ENCODE measurements at places on chromosomes 3 and 15.

- no peak for DNase-seq
Observed at GRCh38 chr15:38589502-38589901, 24.9 kb upstream of the RASGRP1 start.

- no peak for DNase-seq
Observed at GRCh38 chr3:183491923-183492848, 63.3 kb downstream of the KLHL6 start.

DNA sequence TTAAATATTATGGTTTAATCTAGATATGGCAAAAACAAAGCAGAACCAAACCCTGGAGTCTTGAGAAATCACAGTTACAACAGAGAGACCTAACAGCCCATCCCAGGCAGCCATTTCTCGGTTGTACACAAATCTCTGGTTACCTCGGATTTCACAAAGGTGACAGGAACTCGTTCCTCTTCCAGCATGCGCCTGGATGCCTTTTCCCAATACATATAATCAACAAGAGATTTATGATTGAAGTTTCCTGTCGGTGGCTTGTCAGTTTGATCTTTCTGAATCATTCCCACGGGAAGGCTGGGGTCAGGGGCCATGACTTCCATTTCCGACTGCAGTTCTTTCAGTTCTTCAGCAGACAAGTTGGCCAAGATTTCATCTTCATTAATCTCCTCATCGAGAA, 445 bp downstream of the LMOD3 start:
- no peak for DNase-seq

DNA sequence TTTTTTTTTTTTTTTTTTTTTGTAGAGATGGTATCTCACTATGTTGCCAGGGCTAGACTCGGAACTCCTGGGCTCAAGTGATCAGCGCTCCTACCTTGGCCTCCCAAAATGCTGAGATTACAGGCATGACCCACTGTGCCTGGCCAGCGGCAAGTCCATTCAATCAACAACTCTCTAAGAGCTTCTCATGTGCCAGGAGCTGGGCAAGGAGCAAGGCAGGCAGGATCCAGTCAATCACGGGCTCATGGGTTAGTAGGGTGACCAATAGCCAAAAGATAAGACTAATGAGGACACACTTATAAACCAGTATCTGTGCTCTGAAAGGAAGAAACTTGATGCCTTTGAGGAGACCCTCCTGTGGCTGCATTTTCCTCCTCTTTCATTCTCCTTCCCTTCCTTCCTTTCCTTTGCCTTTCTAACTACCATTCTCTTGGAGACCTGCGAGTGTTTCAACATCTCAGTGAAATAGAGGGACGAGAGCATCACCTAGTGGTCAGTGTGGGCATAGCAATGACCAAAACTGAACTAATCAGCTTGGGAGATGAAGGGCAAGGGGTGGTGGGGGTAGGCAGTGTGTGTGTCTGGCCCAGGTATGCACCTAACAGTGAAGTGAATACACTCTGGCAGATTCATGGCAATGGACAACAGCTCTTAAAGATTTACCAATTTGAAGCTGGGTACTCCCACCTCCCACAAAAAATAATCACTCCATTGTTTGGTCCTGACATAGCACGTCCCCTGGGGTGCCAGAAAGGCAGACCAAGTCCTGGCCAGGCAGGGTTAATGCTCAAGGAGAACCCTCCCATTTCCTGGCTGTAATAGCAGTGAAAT, 6.3 kb downstream of the RPP25 start:
- peak; percentile 67 for DNase-seq

DNA sequence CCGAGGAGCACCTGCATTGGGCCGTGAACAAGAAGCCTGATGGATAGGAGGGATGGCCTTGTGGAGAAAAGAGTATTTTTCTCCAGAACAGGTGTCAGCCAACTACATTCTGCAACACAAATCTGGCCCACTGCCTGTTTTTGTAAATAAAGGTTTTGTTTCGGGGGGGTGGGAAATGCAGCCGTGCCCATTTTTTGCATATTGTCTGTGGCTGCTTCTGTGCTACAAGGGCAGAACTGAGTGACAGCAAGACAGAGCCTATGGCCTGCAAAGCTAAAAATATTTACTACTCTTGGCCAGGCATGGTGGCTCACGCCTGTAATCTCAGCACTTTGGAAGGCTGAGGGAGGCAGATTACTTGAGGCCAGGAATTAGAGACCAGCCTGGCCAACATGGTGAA, 95.9 kb upstream of the AKAP13 start:
- DNase-seq = no peak

DNA sequence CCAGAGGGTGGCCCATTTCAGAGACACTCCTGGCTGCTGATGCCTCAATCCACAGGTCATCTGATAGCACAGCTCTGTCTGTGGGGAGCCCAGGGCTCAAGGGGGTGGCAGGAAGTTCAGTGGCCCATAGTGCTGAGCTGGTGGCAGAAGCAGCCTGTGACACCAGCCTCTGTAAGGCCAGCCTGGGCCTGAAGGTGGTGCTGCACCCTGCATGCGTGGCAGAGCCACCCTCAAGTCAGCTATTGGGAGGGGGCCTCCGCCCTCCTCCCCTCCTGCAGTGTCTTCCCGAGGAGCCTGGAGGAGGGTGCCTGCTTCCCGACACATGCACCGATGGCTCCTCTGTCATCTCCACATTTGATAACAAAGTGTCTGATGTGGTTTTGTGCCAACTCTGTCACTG, 3.0 kb downstream of the PLA1A start:
- DNase-seq = no peak

DNA sequence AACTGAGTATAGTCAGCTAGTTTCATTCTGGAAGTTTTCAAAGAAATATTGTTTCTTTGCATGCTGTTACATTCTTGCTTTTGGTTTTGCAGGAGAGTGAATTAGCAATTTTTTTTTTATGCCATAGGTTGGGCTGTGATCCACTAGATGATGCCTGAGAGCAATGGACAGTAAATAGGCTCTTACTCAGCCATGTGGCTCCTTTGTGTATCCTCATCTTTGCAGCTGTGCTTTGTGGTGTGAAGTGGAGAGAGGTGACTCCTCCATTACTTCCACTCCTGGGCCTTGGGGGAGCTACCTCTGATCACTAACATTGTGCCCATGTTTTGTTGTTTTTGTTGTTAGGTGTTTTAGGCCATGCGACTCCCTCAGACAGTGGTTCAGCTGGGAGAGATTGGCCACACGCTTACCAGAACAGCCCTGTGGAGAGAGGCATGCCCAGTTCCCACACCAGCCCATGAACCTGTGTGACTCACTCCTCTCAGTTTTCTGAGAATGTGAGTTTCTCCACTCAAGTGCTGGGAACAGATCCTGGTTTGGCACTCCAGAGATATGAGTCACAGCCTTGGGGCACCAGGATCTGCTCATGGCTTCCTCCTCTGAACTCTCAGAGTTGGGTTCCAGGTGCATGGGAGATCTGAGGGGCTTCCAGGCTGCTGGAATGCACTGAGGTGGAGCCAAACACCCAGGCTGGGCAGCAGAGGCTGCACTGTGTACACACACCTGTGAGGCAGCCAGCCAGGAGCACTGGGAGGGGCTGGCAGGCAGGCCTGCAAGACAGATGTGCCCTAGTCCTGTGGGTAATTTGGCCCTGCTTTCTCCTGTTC, 785.3 kb downstream of the ROBO2 start:
- no peak for DNase-seq

DNA sequence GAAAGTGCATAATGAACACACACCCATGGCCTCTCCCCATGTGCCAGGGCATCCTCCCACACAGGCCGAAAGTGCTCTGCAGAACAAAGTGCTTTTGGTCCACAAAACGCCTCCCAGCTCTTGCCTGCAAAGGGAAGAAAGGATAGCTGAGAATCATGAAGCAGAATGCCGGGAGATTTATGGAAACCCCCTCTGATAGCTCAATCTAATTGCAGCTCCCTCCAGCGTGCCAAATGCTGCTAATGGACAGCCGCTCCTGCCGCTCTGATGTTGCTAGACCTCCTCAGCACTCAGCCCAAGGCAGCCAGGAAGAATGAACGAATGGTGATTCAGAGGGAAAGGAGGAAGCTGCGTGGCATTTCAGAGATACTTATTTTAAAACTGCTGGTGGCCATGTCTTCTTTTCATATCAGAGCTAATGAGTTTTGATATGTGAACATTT, 145.3 kb downstream of the TJP1 start:
- no peak for DNase-seq

DNA sequence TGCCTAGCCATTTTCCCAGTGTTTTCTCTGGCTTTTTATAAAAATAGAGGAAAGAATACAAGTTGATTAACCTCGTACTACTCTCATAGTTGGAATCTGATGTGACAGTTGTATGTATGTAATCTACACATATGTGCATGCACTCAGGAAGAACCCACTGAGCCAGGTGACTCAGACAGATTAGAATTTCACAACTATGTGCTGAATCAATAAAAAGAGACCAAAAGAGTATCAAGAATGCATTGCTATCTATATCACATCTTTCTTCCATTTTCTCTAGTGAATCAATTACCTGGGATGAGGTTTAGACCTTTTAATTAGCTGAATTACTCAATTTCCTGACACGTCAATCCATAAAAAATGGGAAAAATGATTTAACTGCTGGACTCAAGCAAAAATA, 319.3 kb upstream of the ATP10A start:
- DNase-seq = no peak

DNA sequence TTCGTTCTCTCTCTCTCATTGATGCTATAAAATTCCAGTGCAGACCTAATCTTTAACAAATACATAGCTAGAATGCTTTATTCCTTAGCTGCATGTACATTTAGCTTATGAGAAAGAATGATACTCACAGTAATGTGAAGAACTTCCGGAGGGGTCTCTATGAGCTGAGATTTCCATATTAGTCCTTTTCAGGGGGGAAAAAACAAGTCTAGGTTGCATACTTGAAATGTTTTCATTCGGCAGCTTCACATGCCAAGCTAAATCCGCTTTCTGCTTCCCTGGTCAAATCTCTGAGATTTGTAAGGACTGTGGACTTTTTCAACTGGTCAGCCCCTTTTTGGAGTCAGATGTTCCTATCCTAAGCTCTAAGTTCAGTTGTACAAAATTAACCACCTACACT, 111.5 kb upstream of the COL8A1 start:
- DNase-seq = no peak

- no peak for DNase-seq
Observed at GRCh38 chr3:57233799-57234198, 6.3 kb downstream of the APPL1 start.

GRCh38 chr3:188269040-188269439, 115.1 kb downstream of the LPP start:
- DNase-seq = no peak

DNA sequence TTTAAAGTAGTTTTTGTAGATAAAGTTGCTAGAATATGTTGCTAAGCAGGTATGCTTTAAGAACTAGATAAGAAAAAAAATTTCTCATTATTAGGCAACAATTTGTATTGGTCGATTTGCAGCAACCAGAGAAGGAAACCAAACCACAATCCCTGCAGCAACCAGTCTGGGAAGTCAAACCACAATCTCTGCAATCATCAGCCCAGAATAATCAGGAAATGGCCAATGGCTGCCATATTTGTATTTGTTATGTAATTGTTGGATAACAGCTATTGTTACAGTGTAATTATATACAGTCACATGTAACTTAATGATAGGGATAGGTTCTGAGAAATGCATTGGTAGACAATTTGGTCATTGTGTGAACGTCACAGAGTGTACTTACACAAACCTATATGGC, 23.6 kb downstream of the STXBP5L start:
- DNase-seq = no peak

DNA sequence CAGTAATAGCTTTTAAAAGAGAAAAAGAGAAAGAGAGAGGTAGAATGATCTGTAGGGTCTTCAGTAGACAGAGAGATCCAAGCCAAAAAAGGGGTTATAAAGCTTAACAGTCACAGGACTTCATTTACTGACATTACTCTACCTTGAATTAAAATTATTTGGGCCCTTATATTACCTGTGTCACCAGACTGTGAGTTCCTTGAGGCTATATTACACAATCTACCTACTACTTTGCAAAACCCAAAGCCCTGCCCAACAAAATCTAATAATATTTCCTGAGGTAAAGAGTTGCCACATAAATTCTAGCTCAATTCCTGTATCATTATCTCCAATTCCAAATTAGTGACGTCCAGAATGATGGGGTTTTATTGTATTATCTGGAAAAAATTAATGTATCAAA, 1.9 kb downstream of the UBR1 start:
- DNase-seq = no peak

GRCh38 chr3:10350324-10350985, 29.5 kb upstream of the SEC13 start:
- DNase-seq = no peak

DNA sequence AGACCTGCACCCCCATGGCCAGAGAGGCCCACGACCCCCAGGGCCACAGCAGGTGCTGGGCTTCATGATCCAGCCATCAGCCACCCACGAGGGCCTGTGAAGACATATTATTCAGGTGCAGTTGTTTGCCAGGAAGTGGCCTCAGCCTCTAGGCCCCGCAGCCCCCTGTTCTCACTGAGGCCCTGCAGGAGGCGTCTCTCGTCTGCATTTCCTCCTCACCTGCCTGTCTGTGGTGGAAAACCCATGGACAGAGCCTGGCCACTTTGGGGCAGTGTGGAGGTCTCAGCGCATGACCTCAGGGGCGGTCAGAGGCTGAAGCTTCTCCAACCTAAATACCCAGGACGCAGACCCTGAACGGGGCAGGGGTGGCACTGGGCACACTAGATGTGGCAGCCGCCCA, 18.6 kb downstream of the UROC1 start:
- DNase-seq = no peak

DNA sequence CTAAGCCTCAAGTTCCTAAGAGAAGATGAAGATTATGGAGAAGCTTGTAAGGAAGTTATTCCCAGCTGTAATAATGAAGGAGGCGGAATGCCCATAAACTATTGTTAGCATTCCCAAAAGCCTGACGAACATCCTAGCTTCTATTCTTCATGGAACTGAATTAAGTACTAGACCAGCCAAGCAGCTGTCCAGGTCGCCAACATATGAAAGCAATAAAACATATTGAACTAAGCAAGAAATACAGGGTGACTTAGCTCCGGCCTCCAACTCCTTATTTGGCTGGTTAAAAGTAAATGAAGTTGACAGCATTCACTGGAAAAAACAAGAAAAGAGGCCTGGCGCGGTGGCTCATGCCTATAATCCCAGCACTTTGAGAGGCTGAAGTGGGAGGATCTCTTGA, 174.0 kb upstream of the TPM1 start:
- DNase-seq = no peak

- no peak for DNase-seq
Observed at GRCh38 chr15:68910816-68911215, 19.5 kb upstream of the SPESP1 start.

GRCh38 chr3:59996056-59996455, 946.2 kb upstream of the CFAP20DC start:
- no peak for DNase-seq

DNA sequence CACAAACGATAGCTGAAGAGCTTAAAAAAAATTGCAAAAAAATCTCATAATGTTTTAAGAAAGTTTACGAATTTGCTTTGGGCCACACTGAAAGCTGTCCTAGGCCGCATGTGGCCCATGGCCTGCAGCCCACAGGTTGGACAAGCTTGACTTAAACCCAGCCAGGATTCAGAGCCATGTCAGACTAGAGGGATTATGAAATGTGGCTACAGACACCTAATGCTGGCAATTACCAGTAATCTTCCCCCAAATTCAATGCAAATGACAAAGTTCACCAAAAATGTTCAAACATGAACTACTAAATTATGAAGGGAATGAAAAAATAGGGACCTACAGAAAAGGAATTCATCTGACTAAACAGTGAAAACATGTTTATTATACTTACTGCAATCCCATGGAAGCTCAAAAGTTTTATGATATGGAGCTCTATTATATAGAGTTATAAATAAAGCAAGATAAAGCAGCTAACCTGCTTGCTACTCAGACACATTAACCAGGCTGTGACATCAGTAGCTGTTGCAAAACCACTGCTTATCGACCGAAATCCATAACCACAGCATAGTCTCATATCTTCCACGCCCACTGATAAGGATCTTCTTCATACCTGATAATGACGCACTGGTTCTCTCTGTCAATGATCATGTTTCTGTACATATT, 49.2 kb downstream of the LDHAL6B start:
- no peak for DNase-seq

All from stimulated activated CD8-positive, alpha-beta memory T cell treated with anti-CD3 and anti-CD28 coated beads, Interleukin-4, amount 100 ng/mL, for 1 hour (primary cell).